ENCODE measurements at places on chromosomes 13 and 19.

DNA sequence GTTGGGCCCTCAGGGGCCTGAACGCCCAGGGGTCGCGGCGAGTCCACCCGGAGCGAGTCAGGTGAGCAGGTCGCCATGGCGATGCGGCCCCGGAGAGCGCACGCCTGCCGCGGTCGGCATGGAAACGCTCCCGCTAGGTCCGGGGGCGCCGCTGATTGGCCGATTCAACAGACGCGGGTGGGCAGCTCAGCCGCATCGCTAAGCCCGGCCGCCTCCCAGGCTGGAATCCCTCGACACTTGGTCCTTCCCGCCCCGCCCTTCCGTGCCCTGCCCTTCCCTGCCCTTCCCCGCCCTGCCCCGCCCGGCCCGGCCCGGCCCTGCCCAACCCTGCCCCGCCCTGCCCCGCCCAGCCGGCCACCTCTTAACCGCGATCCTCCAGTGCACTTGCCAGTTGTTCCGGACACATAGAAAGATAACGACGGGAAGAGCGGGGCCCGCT lies at the start of gene CCNA1:
Gene CCNA1 (plus strand): TSS at position 390 of the 439 bp plus-strand sequence. CDS start 562 bp downstream, outside the sequence.
- peak; percentile 52 for ATAC-seq

DNA sequence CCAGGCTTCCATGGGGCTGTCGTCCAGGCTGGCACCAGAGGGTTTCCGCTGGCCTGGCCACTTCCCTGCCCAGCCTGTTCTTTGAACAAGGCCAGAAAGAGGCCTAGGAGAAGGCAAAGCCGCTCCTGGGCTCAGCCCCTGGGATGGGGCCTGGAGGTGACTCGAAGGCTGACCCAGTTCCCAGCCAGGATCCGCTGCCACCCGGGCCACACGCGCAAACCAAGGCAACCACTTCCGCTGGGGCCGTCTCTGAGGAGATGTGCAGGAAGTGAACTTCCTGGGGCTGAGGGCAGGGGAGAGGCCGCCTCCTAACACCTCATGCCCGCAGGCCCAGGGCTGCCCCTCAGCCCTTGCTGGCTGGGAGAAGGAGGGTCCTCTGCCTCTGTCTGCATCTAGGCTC lies 15.2 kb downstream of the PLEKHF1 start:
- no peak for ATAC-seq

GRCh38 chr19:40143612-40144011 lies 47.6 kb upstream of the MAP3K10 start:
- ATAC-seq = no peak

- ATAC-seq = peak; percentile 69
Measured at GRCh38 chr19:47157431-47158321, 27.0 kb downstream of the SAE1 start.

GRCh38 chr19:55116859-55117662 lies at the start of gene PPP1R12C:
Gene PPP1R12C (minus strand): TSS chr19:55117637. CDS start chr19:55117543, 94 bp downstream.
- peak; percentile 10 for ATAC-seq

GRCh38 chr19:1567116-1567847 lies 843 bp downstream of the MEX3D start:
- ATAC-seq = no peak

DNA sequence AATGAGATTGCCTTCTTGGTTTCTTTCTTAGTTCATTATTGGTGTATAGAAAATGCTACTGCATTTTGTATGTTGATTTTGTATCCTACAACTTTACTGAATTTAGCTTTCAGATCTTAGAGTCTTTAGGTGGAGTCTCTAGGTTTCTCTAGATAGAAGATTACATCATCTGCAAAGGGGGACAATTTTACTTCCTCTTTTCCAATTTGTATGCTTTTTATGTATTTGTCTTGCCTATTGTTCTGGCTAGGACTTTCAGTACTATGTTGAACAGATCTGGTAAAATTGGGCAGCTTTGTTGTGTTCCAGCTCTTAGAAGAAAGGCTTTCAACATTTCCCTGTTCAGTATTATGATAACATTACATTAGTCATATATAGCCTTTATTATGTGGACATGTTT lies 101.0 kb upstream of the SPRY2 start:
- no peak for ATAC-seq

DNA sequence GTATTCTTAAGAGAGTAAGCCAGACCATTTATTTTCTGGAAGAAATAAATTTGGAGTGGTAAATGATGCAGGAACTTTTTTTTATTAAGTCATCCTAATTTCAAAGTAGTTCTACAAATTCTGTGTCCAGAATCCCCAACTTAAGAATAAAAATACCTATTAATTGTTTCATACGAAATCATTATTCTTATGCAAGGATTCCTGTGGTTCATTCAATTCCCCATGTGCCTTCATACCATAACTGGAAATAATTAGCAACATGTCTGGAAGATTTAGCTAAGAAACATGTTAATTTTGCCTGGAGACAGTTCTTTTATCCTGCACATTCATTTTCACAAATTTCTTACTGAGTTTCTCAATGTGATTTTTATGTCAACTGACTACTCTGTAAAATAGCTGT lies 408.6 kb downstream of the PCDH9 start:
- ATAC-seq = no peak

DNA sequence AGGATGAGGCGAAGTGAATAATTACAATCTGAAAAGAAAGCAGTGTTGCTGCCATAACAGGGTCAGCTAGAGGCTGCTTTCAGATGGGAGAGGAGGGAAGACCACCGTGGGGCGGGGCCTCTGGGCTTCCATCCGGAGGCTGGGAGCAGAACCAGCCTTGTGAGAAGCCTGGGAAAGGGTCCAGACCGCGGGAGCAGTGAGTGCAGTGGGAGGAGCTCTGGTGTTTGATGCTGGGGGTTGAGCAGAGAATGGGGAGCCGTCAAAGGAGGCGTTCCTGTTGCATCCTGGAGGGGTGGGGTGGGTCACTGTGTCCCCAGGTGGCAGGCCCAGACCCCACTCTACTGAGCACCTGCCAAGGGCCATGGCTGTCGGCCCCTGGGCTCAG lies 18.1 kb downstream of the NKPD1 start:
- ATAC-seq = no peak

DNA sequence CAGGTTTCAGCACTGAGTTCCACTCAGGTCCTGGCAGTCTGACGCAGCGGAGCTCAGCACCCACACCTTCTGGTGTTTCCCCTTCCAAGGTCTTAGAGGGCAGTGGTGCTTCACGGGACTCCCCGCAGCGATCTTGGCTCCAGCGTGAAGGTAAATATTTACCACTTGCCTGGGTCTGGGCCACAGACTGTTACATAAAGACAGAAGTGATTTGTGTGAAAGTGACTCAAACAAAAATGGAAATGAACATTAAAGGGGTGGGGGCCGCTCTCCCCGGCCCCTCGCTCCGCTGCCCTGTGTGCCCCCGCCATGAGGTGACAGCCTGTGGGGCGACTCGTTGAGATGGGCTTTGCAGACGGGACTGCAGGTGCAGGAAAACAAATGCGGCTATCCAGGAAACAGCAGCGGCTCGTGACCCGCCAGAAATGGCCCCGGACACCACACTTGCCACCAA lies 55.0 kb downstream of the GGACT start:
- no peak for ATAC-seq

DNA sequence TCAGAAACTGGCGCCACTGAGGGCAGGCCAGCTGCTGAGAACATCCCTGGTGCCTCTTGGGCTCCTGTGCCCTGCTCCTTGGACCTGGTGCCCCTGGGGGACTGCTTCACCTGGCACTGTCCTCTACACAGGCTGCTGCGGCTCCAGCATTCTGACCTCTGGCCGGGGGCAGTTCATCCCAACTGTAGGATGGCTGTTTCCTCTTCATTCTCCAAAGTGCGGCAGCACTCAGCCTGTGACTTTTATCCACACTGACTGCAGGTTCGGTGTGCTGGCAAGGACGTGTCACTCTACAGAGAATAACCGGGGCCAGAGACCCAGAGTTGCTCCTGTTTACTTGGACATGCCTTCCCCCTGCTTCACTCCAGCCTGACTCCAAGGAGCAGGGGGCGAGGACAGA lies 7.6 kb upstream of the ANKRD10 start:
- 0 out of 3 replicates have a peak, but pooled peaks have one; percentile 20 for ATAC-seq

GRCh38 chr19:4144666-4145249 lies 8.7 kb upstream of the CREB3L3 start:
- no peak for ATAC-seq

- ATAC-seq = no peak
Measured at GRCh38 chr19:1253514-1254080, 5.2 kb downstream of the MIDN start.

DNA sequence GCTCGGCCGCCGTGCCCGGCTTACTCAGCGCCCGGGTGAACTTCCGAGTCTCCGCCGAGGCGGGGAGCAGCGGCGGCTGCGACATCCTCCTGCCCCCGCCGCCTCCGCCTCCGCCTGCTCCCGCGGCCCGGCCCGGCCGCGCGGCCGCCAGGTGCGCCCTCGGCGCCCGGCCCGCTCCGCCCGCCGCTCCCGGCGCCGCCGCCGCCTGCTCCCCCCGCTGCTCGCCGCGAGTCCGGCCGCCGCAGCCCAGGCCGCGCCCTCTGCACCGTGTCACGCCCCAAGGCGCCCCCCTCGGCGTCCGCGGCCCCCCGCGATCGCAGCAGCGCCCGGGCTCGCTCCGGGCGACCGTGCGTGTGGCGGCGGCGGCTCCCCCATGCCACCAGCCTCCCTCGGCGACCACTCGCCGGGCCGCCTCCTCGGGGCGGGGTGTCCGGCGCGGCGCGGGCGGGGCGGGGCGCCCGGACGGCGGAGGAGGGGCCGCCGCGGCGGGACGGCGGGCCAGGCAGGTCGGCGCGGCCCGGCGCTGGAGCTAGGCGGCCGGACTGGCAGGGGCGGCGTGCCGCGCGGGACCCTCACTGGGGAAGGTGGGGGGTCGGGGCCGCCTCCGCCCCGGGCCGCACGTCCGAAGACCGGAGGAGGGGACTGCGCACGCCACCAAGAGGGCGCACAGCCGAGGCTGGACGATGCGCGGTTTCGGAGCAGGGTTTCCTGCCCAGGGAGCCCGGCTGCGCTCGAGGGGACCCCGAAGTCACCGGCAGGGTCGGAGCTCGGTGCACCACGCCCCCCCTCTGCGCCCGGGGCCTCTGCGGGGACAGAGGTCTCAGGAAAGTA lies 108.6 kb upstream of the DOCK9 start:
- peak; percentile 57 for ATAC-seq

- ATAC-seq = peak; percentile 80
Measured at GRCh38 chr19:15107061-15108010, at the start of gene SYDE1. Gene SYDE1 (plus strand): TSS chr19:15107401. CDS start chr19:15107434, 33 bp downstream.

- ATAC-seq = no peak
Measured at GRCh38 chr19:3462991-3463713, 17.2 kb downstream of the SMIM24 start.

DNA sequence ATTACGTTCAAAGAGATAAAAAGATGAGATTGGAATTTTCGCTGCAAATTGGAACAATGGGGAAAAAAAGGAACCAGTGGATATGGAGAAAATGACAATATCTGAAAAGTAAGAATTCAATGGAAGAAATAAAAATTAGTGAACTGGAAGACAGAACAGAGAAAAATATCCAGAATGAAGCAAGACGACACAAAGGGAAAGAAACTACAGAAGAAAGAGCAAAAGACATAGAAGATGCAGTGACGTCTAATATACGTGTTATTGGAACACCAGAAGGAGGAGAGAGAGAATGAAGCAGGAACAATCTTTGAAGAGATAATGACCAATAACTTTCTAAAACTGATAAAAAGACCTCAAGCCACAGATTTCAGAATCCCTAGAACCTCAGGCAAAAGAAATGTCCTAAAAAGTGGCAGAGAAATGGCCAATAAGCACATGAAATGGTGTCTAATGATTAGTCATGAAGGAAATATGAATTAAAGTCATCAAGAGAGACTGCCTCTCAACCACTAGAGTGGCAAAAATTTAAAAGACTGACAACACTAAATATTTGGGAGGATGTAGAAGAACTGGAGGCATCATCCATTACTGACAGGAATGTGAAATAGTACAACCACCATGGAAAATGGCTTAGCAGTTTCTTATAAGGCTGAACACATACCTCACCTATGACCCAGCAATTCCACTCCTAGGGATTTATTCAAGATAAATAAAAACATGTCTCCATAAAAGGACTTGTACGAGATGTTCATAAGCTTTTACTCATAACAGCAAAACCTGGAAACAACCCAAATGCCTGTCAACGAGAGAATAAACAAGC lies 56.5 kb downstream of the GADD45B start:
- peak; percentile 70 for ATAC-seq

DNA sequence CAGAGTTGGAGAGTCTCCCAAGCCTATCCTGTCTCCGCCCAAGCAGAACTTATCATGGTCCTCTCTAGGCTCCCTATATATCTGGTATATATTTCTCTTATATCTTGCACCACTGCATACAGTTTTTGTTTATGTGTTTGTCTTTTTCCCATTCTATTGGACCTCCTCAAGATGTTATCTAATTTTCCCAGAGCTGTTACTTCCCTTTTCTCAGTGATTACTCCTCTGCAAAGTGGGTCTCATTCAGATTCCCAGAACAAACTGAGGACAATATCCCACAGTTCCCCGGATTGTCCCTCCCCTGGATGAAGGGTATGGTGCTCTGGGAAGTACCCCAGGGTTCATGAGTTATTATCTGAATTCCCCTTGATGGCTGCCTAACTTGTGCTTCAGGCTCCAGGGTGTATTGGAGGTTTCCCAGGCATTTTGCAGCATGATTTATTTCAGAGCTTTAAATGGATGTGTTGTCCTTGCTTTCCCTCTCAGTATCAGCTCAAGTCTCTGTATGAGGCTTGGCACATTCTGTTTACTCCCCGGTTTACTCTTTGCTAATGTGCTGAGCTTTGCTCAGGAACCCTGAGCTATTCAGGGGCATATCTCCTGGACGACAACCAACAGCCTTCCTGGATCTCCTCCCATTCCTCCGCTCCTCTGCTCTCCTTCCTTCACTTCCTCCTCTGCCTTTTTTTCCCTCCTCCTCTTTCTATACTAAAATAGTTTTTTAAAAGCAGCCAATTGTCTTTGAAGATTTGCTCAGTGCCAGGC lies 329.3 kb downstream of the SPRY2 start:
- ATAC-seq = peak; percentile 89

DNA sequence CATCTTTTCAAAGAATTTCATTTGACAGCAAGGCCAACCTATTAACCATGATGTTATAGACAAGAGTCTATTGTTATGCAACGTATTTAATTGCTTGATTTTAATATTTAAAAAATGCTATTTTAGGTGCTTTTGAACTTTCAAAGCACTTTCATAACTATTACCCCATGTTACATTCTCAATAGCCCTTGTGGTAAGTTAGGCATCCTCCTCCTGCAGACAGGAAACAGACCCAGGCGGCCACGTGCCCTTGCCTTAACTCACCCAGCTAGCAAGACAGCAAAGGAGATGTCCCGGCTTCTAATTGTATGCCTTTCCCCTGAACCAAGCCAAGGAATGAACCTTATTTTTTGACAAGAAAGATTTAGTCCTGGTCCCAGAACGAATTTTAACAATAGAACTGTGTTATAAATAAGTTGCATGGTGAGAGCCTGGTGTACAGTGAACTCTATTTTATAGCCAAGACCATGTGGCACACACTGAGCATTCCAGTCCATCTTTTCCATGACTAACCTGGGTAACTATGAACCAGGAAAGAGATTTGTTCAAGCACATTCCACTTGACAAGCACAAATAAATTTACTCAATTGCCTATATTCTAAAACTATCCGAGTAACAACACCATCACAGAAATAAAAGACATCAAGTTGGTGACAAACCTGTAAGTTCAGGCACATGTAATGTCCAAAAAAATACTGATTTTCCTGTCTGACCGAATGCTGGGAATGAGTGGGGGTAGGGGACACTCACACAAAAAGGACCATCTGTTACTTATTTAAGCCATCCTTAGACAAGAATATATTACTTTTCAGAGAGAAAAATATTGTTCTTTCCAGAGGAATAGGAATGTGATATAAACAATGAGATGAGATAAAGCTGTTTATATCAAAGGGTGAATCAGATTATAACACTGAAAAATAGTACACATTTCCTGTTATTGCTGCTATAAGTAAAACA lies 163.0 kb downstream of the EFNB2 start:
- peak; percentile 83 for ATAC-seq

- ATAC-seq = no peak
Measured at GRCh38 chr13:84255226-84255797, 373.0 kb upstream of the SLITRK1 start.

Data from SK-N-SH treated with all-trans-retinoic acid at 6 μM for 48 hours (cell line).